Karpas-422 (cell line): ENCODE measurements at places on chromosomes 12 and 14.

DNA sequence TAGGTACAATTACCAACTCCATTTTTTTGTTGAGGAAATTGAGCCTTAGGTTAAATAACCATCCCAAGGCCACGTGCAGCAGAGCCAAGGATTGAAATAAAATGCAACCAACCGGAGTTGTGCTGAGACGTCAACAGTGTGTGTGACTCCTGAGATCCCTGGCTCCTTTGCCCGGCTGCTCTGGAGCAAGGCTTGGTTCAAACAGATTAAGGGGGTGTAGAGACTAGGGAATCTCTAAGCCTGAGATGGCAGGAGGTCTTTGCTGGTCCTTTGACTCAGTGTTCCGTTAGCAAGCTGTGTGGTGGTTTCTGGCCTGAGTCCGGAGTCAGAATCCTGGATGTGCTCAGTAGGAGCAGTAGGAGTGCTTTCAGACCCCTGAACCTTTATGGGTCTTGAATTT lies 1.4 kb upstream of the SLC8A3 start:
- no peak overlapping the region for H3K4me3 ChIP-seq
- peaks cover 9% of the 10 kb centered on the region for H3K4me1 ChIP-seq
- H3K27me3 ChIP-seq = no peaks in the 10 kb centered on the region
- no peaks in the 10 kb centered on the region for H3K36me3 ChIP-seq

DNA sequence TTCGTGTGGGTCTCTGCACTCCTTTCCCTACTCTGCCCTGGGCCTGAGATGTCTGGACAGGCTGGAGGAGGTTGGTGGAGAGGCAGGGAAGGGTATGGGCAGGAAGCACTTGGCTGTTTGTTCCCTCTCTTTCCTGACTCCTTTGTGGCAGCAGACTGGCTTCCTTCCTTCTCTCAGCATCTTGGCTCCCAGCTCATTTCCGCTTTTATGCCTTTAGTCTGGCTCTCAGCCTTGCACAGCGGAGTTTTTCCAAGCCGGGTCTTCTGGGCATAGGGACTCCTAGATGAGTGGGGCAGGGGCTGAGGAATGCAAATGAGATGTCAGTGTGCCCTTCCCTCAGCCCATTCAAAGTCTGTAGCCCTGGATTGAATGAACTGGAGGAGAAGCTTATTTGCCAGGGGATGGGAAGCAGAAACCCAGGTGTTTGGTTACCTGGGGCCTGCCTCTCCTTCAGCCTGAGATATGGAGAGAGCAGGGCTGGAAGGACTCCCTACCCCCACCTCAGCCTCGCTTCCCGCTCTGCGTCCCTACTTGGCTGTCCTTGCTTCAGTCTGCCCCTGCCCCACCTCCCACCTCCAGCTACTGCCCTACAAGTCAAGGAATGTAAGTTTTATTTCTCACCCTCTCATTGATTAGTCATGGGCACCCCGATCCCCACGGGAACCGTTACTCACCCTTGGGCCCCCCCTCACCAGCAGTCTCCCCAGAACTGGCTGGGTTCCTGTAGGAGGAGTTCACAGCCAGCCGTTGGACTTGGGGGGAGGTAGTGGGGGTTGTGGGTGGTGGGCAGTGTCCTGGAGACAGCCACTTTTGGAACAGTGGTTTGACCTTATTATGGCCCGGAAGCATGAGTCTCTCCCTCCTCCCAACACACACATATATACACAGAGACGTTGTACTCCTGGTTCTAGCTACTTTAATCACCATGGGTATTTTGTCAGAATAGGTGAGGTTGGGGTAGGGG lies 9.3 kb upstream of the ITGA5 start:
- DNase-seq = no peak
- H3K27me3 ChIP-seq = no peaks in the 10 kb centered on the region
- no peaks in the 10 kb centered on the region for H3K4me1 ChIP-seq
- no peak overlapping the region for H3K4me3 ChIP-seq

DNA sequence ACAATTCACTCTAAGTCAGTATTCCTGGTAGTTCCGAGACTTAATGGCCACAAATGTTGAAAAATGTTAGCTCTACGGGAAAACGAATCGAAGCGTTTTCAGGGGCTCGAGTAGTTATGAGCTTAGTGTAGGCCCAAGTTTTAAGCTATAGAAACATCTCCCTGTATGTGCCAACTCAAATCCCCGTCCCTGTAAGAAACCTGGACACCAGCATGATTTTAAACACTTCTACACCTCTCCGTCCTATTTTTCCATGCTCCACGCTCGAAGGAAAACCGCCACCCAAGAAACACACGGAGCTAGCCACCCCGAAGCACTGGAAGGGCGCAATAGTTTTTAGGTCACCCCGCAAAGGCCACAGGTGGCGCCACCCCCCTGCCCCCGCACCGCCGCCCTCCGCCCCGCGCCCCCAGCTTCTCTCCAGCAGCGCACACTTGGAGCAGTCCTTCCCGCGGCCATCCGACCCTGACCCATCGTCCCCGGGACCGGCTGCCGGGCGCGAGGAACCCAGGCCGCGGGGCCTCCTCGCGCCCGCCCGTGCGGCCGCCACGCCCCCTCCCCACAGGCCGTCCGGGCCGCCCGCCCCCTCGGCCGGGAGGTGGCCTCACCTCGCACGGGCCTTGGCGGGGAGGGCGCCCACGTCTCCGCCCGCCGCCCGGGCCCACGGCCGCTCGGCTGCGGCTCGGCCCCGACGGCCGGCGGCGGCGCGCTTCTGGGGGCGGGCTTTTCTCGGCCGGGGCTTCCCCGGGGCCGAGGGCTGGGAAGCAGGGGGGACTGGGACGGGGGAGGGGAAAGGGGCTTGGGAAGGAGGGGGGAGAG lies 522 bp downstream of the R3HDM2 start:
- DNase-seq = peak; percentile 87
- H3K27ac ChIP-seq = peak overlapping the region; percentile 79
- H3K27me3 ChIP-seq = no peaks in the 10 kb centered on the region
- H3K4me3 ChIP-seq = peak overlapping the region; percentile 76
- H3K36me3 ChIP-seq = no peaks in the 10 kb centered on the region

GRCh38 chr12:57781244-57781643 lies 1.3 kb upstream of the TSFM start:
- DNase-seq = no peak
- no peaks in the 10 kb centered on the region for H3K27me3 ChIP-seq
- no peak overlapping the region for H3K4me3 ChIP-seq
